NCI-H524 treated with DMSO at 0.1 percent for 48 hours (cell line): ENCODE measurements at places on chromosomes 12 and 14.

DNA sequence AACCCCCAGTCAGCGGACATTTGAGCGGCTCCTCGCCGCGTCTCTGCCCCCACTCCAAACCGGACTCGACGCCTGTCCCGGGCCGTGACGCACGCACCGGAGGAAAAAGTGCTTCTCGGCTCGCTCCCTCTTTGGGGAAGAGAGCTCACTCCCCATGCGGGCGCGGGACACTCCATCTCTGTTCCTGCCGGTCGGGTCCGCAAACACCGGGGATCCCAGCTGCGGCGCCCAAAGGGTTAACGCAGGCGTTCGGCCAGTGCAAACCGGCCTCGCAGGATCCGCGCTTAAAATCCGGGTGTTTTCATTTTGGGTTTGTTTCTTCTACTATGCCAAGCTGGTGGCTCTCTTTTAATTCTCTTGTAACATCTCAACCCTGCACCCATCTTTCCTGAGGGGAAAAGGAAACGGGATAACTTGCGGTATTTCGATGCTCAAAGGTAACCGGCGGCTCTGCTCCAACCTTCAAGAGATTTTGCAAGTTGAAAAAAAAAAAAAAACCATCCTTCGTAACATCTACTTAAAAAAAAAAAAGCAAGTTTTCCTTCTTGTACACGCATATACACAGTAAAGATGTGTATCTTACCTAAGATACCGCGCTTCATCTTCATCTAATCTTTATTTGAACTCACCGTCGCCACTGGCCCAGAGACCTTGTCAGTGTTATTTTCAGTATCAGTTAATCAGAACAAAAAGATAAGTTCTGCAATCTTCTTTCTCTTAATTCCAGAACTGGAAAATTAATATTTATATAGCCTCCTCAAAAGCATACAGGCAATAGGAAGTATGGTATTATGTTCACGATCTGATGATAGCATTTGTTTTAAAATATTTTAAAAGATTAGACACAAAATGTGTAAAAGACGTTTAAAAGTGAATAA is 1.6 kb upstream of the ATP2B1 start:
- no peak for DNase-seq

- DNase-seq: no peak
Observed at GRCh38 chr14:23381871-23382270, 5.0 kb downstream of the CMTM5 start.

- no peak for DNase-seq
Observed at GRCh38 chr12:26762186-26762585, 70.8 kb downstream of the ITPR2 start.

DNA sequence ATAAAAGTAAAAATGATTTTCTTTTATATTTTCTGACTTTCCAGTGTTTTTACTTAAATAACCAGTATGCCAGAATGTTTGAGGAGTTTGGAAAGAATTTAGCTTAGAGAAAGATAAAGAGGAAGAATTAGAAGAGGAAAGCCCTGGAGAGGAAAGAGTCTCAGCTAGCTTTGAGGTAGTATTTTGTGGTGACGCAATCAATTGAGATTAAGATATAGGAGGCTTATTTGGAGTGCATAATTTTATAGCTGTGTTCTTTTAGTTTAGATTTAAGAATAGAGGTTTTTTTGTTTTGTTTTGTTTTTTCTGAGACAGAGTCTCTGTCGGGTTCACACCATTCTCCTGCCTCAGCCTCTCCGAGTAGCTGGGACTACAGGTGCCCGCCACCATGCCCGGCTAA is 18.1 kb downstream of the CLEC2B start:
- no peak for DNase-seq

GRCh38 chr12:132772606-132773005 is 11.0 kb upstream of the ANKLE2 start:
- no peak for DNase-seq

DNA sequence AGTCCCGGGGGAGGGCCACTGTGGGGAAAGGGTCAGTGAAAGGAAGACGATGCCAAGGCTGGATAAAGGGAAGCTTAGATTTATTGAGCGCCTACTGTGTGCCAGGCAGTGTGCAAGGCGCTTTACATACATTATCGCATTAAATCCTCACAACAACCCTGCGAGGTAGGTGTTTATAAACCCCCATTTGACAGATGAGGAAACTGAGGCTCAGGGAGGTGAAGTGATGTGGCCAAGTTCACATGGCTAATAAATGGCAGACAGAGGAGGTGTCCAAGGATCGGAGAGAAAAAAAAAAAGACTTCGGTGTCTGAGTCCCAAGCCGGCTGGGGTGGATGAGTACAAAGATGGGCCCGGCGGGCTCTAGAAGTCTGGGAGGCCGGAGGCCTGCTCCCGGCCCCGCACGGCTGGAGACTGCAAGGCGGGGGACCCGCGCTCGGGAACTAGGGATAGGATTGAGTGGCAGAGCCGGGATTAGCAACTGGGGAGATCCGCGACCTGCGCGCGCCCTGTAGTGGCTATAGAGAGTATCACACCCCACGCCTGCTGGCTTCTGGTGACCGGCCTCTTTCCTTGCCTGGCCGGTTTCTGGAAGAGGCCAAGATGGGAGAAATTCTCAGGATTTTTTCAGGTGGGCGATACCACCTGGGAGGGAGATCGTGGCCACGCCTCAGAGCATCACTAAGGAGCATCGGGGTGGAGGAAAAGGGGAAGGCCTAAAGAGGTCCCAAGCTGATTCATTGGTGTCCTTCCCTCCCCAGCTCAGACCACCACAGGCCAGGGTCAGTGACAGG is 3.9 kb downstream of the DDN start:
- peak; percentile 22 for DNase-seq

- no peak for DNase-seq
Observed at GRCh38 chr14:95003099-95003960, 154.0 kb downstream of the DICER1 start.

DNA sequence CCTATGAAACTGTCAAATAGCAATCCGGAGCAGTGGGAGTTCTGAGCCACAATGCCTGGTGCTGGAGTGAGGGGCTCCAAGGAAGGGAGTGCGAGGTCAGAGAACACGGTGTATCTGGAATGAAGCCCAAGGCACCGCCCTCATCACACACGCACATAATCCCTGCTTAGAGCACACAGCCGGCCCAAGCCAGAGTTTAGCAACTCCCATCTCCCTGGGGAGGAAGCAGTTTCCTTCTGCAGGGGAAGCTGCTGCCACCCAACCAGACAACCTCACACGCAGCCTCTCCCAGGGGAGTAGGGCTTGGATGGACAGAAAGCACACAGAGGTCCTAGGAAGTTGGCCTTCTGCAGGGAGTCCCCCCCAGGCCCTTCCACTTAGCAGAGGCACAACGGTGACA is 31.3 kb downstream of the ACTN1 start:
- peak; percentile 86 for DNase-seq

GRCh38 chr12:95882080-95882479 is 23.3 kb downstream of the SNRPF start:
- no peak for DNase-seq

GRCh38 chr14:34436960-34437728 is 24.9 kb downstream of the SPTSSA start:
- no peak for DNase-seq

DNA sequence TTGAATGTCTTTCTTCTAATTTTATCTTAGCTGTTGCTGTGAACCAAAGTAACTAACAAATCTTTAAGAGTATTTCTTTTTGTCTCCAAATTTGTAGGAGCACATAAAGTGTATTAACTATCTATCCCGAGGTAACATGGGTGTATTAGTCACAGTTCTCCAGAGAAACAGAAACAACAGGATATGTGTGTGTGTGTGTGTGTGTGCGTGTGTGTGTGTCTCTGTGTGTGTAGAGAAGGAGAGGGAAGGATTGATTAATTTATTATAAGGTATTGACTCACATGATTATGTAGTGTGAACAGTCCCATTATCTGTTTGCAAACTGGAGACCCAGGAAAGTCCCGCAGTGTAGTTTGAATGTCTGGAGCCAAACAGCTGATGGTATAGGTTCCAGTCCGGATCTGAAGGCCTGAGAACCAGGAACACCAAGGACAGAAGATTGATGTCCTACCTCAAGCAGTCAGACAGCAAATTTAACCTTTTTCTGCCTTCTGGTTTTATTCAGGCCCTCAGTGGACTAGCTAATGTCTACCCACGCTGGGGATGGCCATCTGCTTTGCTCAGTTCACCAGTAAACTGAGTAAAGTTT is 14.4 kb downstream of the G2E3 start:
- no peak for DNase-seq

DNA sequence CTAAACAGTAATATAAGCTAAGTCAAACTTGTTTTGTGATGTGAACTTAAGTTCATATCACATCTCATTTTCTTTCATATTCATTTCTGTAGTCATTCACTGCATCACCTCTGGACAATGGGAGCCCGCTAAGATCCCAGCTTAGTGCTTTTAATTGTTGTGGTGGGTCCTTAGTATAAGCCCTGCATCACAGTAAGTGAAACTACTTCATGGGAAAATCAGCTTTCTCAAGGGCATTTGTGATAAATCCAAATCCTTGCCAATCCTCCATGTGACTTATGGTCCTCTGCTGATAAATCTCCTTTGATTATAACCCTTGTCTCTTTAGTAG is 98.3 kb downstream of the PLEKHA5 start:
- DNase-seq: peak; percentile 1

- peak; percentile 77 for DNase-seq
Observed at GRCh38 chr12:93173178-93173957, 204.4 kb upstream of the NUDT4 start.

DNA sequence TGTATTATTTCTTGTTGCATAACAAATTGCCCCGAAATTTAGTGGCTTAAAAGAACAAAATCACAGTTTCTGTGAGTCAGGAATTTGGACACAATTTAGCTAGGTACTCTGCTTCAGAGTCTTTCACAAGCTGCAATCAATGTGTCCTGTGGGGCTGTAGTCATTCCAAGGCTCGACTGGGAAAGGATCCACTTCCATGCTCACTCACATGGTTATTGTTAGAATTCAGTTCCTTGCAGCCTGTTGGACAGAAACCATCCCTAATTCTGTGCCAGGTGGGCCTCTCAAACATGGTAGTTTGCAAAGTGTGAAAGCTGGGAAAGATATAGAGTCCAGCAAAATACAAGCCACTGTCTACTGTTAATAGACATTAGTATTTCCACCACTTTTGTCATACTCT is 59.7 kb upstream of the ARID2 start:
- DNase-seq: no peak

GRCh38 chr12:7319930-7320329 is 16.1 kb downstream of the ACSM4 start:
- DNase-seq: no peak

- no peak for DNase-seq
Observed at GRCh38 chr12:121176826-121177529, 33.0 kb upstream of the P2RX4 start.

DNA sequence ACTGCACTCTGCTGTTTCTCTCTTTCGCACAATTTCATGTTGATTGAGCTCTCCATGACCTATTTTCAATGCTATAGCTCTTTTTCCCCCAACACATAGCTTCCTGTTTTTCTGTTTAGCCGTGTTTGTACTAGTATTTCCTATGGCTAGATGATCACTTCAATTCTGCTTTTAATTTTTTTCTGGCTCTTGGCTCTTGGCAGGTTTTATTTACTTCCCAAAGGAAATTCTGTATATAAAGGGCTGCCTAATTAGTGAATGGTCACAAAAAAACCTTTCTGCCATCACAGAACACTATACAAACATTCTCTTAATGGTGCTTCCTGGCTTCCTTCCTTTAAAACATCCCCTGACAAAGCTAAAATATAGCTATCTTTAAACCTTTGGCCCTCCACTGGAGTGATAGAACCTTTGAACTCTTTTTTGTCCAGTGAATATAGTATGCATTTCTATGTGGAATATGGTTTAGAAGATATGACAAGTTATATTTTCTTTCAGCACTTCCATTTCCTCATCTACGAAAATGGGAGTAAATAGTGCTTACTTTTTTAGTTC is 88.2 kb downstream of the RASSF9 start:
- DNase-seq: no peak

GRCh38 chr12:52535574-52535973 is 15.4 kb upstream of the KRT5 start:
- DNase-seq: peak; percentile 27

DNA sequence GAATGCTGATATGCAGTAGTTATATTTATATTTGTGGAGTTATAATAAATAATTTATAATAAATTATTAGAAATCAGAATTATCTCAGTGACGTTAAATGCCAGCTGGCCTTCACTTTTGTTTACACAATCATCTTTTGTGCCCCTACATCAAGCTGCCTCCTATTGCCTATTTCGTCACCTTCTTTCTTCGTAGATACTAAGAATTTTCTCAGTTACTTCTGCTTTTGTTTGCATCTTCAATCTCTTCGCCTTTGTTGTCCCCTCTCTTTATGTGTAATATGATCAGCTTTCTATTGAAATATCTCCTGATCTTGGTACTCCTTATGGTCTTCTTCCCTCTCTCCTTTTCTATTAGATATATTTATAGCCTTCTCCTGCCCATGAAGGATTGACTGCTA is 197.0 kb downstream of the ERC1 start:
- DNase-seq: no peak

DNA sequence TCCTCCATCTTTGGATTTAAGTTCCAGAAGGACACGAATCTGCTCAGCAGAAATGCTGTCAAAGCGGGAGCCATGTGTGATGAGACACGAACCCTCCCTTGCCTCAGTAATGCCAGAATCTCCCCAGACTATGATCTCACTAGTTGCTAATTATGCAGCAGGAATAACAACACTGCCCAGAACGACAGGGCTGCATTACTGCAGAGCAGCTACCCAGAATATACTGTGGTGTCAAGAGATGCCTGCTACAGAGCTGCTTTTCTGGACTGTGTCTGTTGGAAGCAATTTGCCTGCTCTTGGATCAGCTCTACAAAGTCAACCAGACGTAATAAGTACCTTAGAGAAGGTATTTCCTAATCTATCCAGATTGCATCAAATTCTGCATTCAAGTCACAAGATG is 5.5 kb downstream of the CSRNP2 start:
- DNase-seq: no peak

GRCh38 chr12:28035500-28035899 is 63.0 kb upstream of the PTHLH start:
- DNase-seq: no peak

DNA sequence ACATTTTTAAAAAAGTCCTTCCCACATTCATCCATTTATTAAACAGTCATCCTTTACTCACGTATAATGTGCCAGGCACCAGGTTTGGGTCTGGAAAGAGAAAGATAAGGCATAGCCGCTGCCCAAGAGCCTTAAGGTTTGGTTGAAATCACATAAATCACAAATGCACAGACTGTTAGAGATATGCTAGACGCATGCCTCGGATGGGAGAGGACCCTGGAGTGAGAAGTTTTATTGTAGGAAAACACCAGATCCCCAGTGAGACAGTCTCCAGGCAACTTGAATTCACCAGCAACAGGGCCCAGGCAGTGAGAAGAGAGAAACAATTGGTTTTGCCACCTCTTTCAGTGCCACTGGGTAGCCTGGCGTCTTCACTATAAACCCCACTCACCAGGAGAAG is 305.9 kb upstream of the AMIGO2 start:
- DNase-seq: no peak

- no peak for DNase-seq
Observed at GRCh38 chr14:99891900-99892299, 98.7 kb downstream of the EML1 start.

DNA sequence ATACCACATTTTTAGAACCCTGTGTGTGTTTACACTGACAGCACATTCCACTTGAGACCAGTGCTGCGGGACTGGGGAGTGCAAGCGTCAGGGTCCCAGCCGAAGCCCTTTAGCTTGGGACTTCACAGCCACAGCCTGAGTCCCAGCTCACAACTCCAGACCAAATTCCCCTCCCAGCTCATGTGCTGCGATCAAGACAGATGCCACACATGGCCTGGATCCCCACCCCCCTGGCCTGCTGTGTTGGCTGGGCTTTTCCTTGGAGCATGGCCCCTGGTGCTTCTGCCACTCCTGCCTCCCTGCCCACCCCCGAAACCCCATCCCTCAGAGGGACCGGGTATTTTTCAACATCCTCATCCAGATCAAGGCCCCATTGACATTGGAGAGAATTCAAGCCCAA is 63.7 kb downstream of the WDR20 start:
- DNase-seq: no peak
